Ovary (tissue), 10 donors: ENCODE measurements at places on chromosomes 5 and 9. TPM values are rescaled to one million over a fixed set of nuclear protein-coding genes. Genes with fewer than 3 reads are reported as not detected.

DNA sequence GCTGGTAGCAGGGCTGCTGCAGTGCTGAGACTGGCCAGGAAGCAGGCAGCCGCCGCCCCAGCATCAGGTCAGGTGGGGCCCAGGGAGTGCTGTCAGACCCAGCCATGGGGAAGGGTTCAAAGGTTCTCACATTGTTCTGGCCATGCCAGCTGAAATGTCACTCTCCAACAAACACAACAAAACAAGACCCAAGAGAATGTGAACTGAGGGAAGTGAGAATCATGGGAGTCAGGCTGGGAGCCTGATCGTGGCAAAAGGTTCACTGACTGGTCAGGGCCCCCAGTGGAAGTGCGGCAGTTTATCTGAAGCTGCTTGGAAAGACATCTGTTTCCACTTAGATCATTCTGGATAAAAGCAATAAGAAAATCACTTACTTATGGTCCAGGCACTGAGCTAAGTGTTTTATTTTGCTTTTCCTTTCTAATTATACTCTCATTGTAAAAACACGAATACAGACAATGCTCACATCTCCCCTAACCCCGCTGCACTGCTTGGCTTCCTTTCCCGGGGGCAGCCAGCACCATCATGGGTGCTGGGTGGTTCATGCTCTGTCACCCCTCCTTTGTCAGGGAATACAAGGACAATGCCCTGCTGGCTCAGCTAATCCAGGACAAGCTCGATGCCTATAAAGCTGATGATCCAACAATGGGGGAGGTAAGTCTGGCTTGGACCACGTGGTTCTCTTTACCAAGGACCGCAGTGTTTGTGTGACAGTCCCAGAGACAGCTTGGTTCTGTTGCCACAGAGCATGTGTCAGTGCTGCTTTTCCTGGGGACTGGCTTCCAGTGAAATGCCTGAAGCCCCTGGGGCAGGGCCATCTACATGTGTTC is 41.9 kb upstream of the CFAP157 start:
- H3K27ac ChIP-seq, result no peak overlapping the region
- H3K27me3 ChIP-seq, result no peaks in the 10 kb centered on the region
- no peaks in the 10 kb centered on the region for H3K36me3 ChIP-seq
- no peak overlapping the region for H3K4me3 ChIP-seq
- H3K4me1 ChIP-seq, result no peaks in the 10 kb centered on the region

DNA sequence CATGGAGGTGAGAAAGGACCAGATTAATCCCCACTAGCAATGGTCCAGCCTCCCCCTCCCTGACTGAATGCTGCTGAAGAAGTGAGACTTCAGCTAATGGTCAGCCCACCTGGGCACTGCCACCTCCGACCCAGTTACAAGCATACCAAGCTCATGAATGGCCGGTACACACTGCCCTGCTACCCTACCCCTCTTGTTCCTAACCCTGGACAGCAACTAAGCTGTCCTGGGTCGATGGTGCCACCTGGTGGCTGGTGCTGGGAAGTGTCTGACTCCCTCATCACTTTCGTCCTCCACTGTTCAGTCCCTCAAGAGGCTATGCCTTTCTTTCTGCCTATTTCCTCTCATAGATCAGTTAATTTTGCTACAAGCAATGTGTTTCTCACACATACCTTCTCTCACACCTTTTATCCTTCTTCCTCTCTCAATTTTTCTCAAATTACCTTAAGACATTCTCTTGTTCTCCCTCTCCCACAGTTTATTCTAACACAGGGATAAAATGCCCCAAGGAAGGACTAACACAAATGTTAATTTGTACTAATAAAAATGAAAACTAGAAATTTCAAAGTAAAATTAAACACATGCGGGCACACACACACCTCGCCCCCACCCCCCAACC is 42.4 kb downstream of the PAX5 start:
- H3K27me3 ChIP-seq, result no peaks in the 10 kb centered on the region
- no peak overlapping the region for H3K4me3 ChIP-seq
- no peak for DNase-seq
- no peaks in the 10 kb centered on the region for H3K36me3 ChIP-seq

- H3K36me3 ChIP-seq, result no peaks in the 10 kb centered on the region
- peaks cover 7% of the 10 kb centered on the region for H3K4me1 ChIP-seq
- no peak for DNase-seq
- H3K27me3 ChIP-seq, result no peaks in the 10 kb centered on the region
- H3K27ac ChIP-seq, result no peak overlapping the region
- no peak overlapping the region for H3K4me3 ChIP-seq
These were observed 42.1 kb downstream of the SEC61B start for GRCh38 chr9:99264070-99264680.

CDC20B gene
- total RNA-seq, result 0.12 TPM

- H3K27me3 ChIP-seq, result no peaks in the 10 kb centered on the region
- DNase-seq, result no peak
- H3K4me3 ChIP-seq, result no peak overlapping the region
- no peak overlapping the region for H3K27ac ChIP-seq
- H3K4me1 ChIP-seq, result no peaks in the 10 kb centered on the region
These were observed 6.5 kb upstream of the AK1 start for GRCh38 chr9:127883959-127884358.
